ENCODE measurements at places on chromosomes 2 and 18.
A peak's percentile ranks its signal among the peaks of the same experiment; 100 is the strongest.

DNA sequence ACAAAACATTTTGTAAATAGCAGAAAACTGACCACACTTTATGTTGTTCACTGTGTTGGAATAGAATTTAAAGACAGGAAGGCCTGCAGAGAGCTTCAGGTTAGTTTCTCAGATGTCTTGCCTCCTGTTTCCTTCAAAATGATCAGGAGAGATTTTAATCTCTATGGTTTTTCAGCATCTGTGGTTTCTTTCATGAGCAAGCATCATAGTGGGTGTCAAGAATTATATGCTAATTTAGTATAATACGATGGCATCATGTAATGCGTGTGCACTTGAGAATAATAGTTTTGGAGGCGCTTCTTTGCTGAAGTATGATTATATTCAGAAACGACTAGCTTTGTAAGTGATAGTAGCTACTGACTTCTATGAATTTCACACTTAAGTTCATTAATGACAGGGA, 149.9 kb downstream of the PLCL1 start:
- no peak for DNase-seq

GRCh38 chr18:51537487-51537886, 340.0 kb upstream of the MEX3C start:
- DNase-seq: no peak

DNA sequence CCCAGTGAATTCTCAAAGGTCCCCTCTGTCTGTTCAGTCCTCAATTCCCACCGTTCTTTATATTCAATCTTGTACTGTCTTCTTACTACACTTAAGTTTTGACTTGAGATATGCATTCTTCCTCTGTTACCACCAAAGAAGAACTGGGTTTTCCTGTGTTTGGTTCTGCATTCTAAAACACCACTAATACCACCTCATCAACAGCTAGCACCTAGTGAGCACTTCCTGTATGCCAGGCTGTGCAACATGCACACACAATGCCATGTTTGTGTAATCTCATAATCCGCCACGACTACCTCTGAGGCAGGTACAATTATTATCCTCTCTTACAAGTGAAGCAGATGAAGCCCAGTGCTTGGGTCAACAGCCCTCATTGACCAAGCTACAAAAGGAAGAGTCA, 11.8 kb upstream of the CTAGE1 start:
- DNase-seq: no peak

- no peak for DNase-seq
Measured at GRCh38 chr2:228157841-228158240, 23.6 kb downstream of the SPHKAP start.

- no peak for DNase-seq
Measured at GRCh38 chr2:119218478-119219064, 5.1 kb upstream of the STEAP3 start.

DNA sequence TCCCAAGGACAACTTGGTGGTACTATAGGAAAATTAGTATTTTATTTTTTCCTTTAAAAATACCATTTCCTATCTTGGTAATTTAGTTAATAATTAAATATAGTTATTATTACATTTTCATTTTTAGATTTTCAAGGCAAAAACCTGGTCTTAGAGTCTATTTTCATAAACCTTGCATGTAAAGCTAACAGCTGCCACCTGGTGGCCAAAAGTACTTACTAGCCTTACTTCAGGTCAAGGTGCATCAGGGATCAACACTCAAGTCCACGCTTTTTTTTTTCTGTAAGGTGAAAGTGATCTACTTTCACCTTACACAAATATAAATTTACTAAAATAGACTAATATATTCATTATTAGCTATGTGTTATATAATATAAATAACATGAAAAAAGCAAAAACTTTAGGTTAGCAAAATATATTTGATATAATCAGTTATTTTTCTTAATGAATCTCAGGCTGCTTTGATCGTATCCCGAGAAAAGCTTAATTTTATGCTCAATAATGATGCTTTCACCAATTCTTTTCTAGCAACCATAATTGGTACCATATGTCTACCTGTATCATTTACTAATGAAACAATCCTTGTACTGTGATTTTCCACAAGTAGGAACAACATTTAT, 62.5 kb downstream of the RELCH start:
- DNase-seq: peak; percentile 82

DNA sequence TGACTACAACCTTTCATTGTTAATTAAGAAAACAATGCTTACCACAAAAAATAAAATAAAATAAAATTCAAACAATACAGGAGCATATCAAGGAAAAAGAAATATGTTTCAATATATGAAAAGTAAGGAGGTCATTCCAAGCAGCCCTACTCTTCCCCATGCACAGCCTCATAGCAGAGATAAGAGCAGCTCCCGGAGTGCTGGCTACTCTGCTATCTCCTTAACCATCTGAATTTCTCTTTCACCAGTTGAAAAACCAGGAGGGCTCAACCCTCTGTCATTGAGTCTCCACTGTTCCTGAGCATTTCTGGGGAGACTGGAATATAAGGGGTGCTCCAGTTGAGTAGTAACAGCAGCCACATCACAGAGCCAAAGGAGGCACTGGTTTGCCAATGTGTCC, 201.4 kb downstream of the TCF4 start:
- DNase-seq: no peak

- DNase-seq: no peak
Measured at GRCh38 chr2:97011977-97012569, 25.7 kb upstream of the FAM178B start.

GRCh38 chr2:165522719-165523118, 53.2 kb downstream of the CSRNP3 start:
- DNase-seq: no peak

DNA sequence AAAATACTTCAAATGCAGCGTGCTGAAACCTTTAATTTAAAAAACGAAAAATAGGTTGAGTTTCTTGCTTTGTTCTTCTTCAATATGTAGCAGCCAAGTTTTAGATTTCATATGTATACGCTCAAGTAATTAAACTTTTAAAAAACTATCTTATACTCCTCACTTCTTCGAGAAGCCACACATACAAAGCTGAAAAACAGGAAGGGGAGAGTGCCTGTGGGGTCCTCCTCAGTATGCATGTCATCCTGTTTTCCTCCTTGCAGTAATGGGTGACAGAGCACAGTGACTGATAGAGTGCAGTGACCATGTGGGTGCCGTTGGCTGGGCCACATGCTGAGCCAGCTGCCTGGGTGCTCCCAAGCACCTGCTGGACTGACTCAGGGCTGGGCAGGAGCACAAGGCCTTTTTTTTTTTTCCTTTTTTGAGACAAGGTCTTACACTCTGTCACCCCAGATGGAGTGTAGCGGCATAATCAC, 33.3 kb downstream of the UXS1 start:
- peak; percentile 47 for DNase-seq

DNA sequence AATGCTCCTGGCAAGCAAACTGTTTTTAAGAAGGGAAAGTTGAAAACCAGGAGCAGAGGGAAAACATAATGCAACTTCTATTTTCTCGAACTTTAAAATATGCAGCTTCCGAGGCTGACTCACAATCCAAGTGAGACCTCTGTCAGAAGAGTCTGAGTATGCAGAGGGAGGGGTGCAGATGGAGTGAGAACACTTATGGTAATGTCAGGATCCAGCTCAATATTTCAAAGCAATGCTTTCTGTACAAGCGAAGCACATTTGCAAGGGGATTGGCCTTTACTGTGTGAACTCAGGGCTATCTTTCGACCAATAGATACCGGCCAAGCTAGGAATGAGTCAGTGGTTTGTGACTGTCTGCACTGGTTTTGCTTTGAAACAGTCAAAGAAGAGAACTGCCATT, 242.7 kb downstream of the CNTNAP5 start:
- no peak for DNase-seq

GRCh38 chr2:236600158-236600557, 30.5 kb downstream of the ACKR3 start:
- no peak for DNase-seq

DNA sequence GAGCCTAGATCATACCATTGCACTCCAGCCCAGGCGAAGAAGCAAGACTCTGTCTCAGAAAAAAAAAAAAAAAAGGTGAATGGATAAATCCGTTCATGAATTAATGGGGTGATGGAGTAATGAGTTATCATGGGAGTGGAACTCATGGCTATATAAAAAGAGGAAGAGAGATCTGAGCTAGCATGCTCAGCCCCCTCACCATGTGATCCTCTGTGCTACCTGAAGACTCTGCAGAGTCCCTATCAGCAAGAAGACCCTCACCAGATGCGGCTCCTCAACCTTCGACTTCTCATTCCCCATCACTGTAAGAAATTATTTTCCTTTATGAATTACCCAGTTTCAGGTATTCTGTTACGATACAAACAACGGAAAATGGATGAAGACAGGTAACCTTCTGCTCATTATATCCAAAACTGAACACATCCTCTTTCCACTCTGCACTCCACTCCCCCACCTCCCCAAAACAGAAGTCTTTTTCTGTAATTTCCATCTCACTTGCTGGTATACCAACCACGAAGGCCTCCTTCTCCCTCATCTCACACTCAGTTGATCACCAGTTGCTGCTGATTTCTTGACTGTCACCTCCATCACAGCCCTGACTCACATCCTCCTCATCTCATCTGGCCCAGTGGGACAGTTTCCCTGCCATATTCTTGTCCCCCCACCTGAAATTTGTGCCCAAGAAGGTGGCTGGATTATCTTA, 8.8 kb downstream of the RETREG2 start:
- DNase-seq: no peak

DNA sequence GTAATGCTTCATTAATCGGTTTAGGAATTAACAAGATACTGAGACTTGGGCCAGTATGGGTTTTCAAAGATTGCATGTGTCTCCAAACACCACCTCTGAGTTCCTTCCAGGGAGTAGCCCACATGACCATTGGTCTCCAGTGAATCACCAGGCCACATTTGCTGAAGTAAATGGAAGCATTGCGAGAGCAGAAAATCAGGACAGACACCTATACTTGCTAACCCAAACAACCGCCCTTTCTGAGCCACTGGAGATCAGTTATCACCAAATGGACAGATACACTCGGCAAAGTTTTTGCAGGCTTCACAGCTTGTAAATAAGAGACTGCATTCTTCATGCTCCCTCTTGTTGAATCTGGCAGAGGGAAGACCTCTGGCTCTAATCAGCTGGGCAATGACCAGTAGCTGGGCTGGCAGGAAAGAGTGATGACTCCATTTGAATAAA, 40.9 kb downstream of the GATA6 start:
- DNase-seq: no peak

DNA sequence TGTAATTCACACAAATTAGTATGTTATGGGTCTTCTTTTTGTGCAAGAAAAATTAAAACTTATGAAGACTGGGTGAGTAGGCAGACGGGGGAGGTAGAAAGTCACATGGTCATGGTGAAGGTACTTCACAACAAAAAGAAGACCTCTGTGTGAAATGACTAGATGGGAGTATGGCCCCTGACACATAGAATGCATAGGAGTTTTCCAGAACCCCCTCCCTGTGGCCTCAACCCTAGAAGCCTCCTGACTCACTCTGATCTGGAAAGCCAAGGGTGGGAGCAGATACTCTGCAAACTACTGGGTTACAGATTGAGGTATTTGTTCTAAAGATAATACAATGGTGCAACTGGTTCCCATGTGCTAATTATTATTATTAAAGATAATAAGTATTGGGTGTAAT, 23.2 kb downstream of the SATB2 start:
- no peak for DNase-seq

- DNase-seq: no peak
Measured at GRCh38 chr2:10080536-10081304, 509 bp upstream of the CYS1 start.

- DNase-seq: no peak
Measured at GRCh38 chr2:10410001-10410822, 37.9 kb downstream of the ODC1 start.

Data from stimulated activated CD8-positive, alpha-beta memory T cell treated with anti-CD3 and anti-CD28 coated beads, Interleukin-4, amount 100 ng/mL, for 48 hours (primary cell).